ENCODE measurements at places on chromosomes 2 and 18.

DNA sequence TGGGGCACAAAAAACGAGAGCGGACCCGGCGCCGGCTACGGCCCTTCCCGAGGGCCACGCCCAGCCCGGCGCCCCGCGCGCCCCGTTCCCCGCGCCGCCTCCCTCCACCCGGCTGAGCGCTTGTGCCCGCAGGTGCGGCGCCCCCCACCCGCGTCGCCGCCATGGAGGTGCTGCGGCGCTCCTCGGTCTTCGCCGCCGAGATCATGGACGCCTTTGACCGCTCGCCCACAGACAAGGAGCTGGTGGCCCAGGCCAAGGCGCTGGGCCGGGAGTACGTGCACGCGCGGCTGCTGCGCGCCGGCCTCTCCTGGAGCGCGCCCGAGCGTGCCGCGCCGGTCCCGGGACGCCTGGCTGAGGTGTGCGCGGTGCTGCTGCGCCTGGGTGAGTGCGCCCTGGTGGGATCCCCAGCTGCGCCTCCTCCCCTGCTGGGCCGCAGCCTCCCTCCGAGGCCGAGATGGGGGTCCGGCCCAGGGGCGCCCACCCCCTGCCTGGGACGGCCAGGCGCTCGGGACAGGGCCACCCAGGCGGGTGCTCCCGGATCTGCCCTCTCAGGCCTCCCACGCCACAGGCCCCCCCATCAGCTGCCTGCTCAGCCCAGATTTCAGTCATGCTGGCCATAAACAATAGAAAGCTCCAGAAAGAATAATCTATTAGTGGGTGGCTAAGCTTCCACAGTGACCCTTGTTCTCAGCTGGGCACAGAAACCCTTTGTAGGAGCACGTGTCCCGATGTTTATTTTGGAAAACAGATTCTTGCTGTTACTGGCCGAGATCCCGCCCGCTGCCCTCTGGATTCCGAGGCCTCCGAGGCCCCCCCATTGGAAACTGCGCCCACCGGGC lies 997 bp downstream of the BOK start:
- peak; percentile 18 for DNase-seq

DNA sequence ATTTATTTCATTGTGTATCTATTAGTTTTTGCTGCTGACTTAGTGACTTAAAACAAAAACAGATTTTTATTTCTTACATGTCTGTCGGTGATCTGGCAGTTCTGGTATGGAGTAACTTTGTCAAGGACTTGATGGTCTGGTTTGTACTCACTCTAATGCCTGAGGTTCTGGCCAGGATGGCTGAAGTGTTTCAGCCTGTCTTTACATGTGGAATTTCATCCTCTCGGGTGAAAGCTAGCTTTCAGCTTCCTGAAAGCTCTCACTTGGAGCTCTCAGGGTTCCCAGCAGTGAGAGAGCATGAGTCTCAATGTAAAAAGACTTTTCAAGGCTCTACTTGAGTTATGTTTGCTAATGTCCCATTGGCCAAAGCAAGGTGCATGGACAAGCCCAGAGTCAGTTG lies 216.4 kb downstream of the NR4A2 start:
- no peak for DNase-seq

GRCh38 chr2:109451671-109452070 lies 162.1 kb downstream of the SEPTIN10 start:
- DNase-seq: no peak

DNA sequence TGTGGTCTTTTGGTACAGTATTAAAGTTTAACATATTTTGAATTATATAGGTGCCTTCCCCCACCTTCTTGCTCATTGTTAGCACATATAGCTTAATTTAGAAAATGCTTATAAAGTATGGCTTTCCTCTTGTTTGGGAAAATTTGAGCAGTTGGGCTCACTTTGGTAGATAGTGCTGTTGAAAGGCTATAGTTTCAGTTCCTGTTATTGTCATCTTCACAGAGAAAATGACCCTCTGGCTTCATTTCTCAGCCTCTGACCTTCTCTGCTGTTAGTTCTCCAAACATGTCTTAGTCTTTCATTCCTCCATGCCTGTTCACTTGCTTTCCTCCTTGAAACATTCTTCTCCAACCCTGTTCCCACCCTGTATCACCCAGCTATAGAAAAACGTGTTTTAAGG lies 200.6 kb downstream of the WDR7 start:
- no peak for DNase-seq

DNA sequence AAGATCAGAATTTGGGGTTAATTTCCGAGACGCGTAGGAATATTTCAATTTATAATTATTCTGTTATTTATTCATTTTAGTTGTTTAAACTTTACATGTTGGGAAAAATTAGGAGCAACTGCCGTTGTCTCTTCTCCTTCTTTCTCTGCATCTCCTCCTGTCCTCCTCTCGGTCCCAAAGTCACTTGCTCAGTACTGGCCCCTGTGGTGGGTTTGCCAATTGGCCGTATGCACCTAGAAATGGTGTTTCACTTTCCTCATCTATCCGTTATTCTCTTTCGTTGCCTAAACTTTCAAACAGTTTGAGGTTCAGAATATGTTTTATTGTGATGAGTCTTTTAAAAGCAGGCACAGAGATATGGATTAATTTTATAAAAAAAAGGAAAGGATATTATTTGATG lies 517.9 kb downstream of the PLCL1 start:
- no peak for DNase-seq
